ENCODE measurements at places on chromosomes 7 and 10. TPM values are rescaled to one million over a fixed set of nuclear protein-coding genes. Genes with fewer than 3 reads are reported as not detected.

DNA sequence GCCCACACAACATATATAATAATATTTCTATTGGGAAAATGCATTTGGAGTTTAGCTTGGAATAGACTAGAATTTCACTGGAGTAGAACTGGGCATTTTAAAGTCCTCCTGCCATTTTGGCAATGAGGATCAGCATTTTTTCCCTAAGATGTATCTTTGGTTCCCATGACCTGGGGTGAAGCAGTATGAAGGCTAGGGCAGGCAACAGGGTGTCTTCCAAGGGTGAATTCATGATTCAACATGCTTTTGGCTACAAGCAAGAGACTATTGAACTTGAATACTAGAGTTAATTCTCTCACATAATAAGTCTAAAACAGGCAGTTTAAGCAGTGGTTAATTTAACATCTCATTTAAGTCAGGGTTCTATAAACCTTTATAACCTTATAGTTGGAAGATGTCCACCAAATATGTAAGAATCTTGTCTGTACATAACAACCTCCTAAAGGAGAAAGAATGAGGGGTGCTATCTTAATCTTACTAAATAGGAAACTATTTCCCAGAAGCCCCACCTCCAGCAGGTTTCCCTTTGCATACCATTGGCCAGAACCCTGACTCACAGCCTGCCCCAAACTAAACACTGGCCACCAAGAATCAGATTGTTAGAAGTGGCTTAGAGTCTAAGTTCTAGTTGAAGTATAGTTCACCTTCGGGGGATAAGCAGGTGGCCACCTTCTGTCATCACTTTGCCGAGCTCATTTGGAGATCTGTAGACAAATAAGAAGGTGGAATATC is 96.0 kb upstream of the PRPS1L1 start:
- DNase-seq = no peak
- H3K27ac ChIP-seq = no peak overlapping the region
- no peaks in the 10 kb centered on the region for H3K36me3 ChIP-seq
- H3K4me3 ChIP-seq = no peak overlapping the region
- H3K27me3 ChIP-seq = no peaks in the 10 kb centered on the region

Gene STEAP4
- 0.58 TPM for total RNA-seq

DNA sequence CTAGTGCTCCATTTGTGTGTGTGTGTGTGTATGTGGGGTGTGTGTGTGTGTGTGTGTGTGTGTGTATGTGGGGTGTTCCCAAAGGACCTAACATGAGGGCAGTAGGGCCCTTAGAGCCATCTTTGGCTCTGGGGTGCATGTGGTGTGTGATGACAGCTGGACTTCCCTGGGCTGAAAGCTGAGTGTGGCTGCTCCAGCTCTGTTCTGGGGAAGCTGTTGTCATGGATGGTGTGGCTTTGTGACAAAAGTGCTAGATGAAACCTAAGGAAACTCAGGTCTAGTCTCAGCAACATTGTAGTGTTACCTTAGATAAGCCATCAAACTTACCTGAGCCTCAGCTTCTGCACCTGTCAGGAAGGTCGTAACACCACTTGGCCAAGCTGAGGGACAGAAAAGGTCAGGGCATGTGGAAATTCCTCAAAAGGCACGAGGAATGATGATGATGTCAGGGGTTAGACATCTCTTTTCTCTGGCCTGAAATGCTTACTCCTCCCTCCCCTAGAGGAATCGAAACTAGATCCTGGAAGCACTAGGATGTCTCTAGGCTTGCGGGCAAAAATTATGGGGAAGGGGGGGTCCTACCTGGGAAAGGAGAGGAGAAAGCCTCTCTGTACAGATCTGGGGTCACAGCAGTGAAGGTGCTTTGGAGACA is 115.4 kb downstream of the RPS24 start:
- peaks cover 2% of the 10 kb centered on the region for H3K27me3 ChIP-seq
- H3K36me3 ChIP-seq = no peaks in the 10 kb centered on the region
- DNase-seq = no peak
- H3K4me3 ChIP-seq = no peak overlapping the region
- H3K4me1 ChIP-seq = no peaks in the 10 kb centered on the region

GRCh38 chr7:142927085-142927745 is 6.3 kb downstream of the TRPV5 start:
- no peaks in the 10 kb centered on the region for H3K4me1 ChIP-seq
- H3K36me3 ChIP-seq = no peaks in the 10 kb centered on the region
- peaks cover 8% of the 10 kb centered on the region for H3K27me3 ChIP-seq
- no peak for DNase-seq
- no peak overlapping the region for H3K4me3 ChIP-seq
- no peak overlapping the region for H3K27ac ChIP-seq

GRCh38 chr10:110067960-110068770 is 60.4 kb downstream of the ADD3 start:
- peaks cover 72% of the 10 kb centered on the region for H3K4me1 ChIP-seq
- peak; percentile 92 for DNase-seq
- peak overlapping the region; percentile 90 for H3K27ac ChIP-seq
- H3K27me3 ChIP-seq = no peaks in the 10 kb centered on the region

Gene ATRNL1
- total RNA-seq = 0.26 TPM

- peak overlapping the region; percentile 83 for H3K27ac ChIP-seq
- H3K36me3 ChIP-seq = peaks cover 19% of the 10 kb centered on the region
- H3K27me3 ChIP-seq = peaks cover 29% of the 10 kb centered on the region
- no peak for DNase-seq
- peaks cover 12% of the 10 kb centered on the region for H3K4me1 ChIP-seq
Measured at GRCh38 chr10:3173171-3173878, 743 bp upstream of the PITRM1 start.

Gene TMEM176A
- total RNA-seq = not detected

- no peak overlapping the region for H3K27ac ChIP-seq
- no peak for DNase-seq
- no peaks in the 10 kb centered on the region for H3K36me3 ChIP-seq
- H3K4me3 ChIP-seq = no peak overlapping the region
- H3K27me3 ChIP-seq = no peaks in the 10 kb centered on the region
Measured at GRCh38 chr7:68900096-68900495, 698.2 kb upstream of the AUTS2 start.
